ENCODE measurements at places on chromosomes 6 and 20.

DNA sequence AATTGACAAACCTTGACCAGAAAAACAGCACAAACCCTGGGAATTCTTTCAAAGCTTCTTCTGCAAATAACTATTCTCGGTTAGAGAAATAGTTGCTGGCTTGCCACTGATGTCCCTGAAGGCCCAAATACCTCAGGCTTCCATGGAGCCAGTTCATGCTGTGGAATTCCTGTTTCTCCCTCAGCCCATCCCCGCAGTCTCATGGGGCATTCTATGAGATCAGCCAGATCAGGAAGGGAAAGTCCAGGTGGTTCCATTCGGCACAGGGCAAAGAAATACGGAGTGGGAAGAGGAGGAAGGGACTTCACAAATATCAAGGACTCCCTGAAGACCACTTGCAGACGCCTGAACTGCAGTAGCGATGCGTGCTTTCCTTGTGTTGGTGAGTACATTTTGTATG, 63.3 kb downstream of the MYLK4 start:
- DNase-seq: no peak

GRCh38 chr20:48291896-48292295, 506.6 kb upstream of the SULF2 start:
- DNase-seq: no peak

DNA sequence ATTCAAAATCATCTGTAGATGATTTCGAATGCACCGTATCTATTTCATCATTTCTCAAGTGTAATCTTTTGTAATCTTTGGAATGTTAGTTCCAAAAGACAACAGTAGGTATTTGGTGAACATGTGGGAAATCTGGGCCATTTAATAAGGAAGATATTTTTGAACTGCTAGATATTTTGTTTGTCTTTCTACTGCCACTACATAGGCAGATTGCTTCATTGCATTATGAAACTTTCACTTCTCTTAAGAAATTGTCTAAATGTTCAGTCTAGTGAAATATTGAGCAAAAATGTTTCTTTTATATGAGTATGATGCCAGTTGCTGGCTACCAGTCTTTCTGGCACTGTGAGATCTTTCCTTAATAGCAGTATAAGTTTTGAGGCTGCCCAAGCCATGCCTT, 527.8 kb upstream of the RNF217 start:
- no peak for DNase-seq

- DNase-seq: no peak
These were observed 64.7 kb upstream of the ZNF217 start for GRCh38 chr20:53658322-53658721.

DNA sequence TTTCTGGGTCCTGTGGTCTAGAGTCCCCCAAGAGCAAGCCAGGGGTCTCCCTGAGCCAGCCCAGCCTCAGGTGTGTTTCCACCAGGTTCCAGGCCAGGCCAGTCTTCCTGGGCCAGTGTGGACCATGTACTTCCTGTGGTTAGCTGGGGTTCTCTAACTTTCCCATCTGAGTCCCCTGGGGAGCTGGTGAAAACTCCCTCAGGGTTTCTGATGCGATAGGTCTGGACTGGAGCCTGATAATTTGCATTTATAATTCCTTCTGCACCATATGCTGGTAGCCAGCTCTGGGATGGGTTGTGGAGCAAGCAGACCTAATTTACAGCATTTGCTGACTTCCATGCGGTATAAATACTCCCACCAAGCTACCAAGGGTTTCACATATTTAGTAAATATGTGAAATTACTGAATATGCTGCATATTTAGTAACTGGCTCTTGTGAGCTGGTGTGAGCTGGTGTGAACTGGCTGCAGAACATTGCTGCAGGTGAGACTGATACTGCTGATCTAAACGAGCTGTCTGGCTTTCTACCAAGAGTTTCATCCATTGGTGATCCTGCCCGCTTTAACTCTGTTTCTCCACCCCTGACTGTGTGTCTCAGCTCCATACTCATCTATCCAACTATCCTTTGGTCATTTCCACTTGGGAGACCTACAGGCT, 62.6 kb downstream of the RIN2 start:
- DNase-seq: no peak

DNA sequence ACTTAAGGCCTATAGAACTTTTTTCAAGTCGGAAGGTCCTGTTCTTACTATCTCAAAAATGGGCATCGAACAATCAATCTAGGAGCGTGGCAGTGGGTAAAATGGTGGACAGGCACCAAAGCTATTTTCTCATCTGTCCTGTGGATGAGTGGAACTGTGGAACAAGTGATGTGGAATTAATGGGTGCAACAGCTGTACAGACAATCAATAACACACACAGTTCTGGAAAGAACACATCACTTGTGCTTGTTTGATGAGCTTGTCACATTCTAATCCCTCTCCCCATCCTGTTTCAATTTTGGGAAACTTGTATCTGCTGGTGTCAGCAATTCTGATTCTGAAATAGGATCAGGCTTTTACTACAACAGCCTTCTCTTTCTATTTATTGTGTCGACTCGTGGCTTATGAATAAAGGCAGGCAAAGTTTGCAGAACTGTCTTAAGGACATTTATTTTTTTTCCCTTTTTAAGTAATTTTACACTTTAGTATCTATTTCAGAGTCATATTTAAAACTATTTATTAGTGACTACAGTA, 11.5 kb downstream of the RBM24 start:
- DNase-seq: no peak

GRCh38 chr20:46990596-46991104, 96.0 kb downstream of the EYA2 start:
- no peak for DNase-seq

GRCh38 chr6:56549014-56549413, 93.7 kb downstream of the DST start:
- no peak for DNase-seq

GRCh38 chr6:113464960-113465359, 392.2 kb upstream of the MARCKS start:
- no peak for DNase-seq

- DNase-seq: no peak
These were observed 722 bp upstream of the TMEM14B start for GRCh38 chr6:10746915-10747250.

DNA sequence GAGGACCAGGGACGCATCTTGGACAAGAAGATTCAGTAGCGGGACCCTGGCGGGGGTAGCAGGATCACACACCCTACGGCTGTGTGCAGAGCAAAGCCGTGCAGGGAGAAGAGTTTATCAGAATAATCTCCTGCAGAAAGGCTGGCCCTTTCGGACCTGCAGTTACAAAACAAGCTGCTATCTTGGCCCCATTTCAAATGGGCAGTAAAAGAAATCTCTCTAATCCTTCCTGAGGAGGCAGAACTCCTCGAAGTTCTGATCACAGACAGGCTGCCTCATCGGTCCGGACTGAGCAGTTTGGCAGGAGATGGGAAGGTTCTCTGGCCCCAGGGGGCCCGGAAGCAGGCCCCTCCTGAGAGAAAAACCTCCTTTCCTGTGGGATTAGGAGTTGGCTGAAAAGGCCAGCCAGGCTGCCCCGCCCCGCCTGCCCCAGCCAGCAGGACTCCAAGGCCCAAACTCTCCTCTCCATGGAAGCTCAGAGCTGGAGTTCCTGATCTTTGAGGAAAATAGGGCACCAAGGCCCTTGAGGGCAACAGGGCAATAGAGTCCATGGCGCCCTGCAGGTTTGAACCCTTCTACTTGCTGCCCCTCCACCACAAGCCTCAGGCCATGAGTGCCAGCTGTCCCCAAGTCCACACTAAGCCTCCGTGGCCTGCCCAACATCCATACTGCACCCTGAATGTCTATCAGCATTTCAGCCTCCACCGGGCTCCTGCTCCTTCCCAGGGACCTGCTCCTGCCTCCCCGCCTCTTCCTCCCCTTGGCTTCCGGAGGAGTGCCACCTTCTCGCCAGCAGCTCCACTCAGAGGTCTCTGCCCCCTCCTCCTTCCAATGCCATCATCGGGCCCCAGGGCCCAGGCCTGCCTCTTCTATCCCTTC, 141.3 kb downstream of the PREX1 start:
- no peak for DNase-seq

GRCh38 chr6:89242574-89243330, 25.6 kb upstream of the GABRR1 start:
- no peak for DNase-seq

GRCh38 chr20:21809961-21810523, 104.6 kb downstream of the PAX1 start:
- DNase-seq: no peak

GRCh38 chr20:41533537-41534136, 84.5 kb downstream of the CHD6 start:
- no peak for DNase-seq

- DNase-seq: no peak
These were observed 12.8 kb downstream of the MYLK4 start for GRCh38 chr6:2737885-2738284.

GRCh38 chr6:26197636-26197932, 110.4 kb downstream of the HFE start:
- no peak for DNase-seq

DNA sequence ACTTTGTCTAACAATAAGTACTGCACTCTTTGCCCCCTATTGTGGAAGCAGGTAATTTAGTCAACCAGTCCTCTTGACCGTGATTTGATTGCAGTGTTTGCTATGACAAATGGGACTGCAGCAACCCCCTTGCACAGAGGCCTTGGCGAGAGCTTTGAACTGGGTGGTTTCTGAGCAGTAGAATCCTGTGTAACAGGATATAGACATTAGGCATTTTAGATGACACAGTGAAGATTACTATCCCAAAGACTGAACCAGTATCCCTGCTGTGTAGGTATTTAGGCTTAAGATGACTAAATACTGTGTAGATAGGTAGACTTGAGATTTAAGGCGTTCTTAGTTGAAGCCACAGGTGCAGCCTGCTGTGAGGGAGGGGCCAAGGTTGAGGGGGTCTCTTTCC, 9.9 kb downstream of the DNMT3B start:
- DNase-seq: no peak

DNA sequence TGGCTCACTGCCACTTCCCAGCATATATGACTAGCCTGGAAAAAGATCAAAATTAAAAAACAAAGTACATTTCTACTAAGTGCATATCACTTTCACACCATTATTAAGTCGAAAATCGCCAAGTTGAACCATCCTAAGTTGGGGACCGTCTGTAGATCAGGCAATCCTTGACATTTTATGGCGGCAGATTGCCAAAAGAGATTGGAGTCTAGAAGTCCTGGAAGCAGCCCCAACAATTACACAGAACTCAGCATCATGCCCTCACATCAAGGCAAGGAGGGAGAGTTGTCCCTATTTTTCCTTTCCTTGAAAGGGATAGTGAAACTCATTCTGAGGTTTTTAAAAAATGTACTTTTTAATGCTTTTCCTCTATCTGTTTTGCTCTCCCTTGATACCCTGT, 30.7 kb downstream of the SLC22A3 start:
- DNase-seq: no peak
